ENCODE measurements at places on chromosomes 2 and 18.

DNA sequence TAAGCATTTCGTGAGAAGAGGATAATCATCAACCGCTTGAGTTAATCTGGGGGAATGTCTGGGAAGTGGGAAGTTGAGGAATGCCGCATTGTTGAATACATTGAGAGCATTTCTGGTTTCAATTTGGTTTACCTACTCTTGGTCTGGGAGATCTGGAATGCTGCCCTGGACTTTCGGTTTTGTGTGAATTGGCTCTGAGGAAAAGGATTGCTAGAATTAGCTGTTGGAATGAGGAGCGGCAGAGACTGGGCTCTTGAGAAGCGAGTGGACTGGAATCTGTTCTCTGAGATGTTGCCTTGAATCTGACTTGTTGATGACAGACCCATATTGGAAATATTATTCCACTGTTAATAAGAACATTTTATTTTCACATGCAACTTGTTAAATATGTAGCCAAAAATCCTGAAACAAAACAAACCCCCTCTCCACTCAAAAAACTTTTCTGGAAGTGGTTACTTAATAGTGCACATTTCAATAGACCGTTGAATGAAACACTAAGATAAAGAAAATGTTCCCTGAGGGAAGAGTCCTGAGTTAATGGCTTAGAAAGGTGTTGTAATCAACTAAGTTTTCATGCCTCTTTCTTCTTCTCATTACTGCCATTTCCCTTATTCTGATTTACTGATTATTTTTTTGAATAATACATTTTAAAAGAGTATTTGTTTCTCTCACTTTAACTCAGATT is 50.8 kb downstream of the PTPRM start:
- no peak for DNase-seq

DNA sequence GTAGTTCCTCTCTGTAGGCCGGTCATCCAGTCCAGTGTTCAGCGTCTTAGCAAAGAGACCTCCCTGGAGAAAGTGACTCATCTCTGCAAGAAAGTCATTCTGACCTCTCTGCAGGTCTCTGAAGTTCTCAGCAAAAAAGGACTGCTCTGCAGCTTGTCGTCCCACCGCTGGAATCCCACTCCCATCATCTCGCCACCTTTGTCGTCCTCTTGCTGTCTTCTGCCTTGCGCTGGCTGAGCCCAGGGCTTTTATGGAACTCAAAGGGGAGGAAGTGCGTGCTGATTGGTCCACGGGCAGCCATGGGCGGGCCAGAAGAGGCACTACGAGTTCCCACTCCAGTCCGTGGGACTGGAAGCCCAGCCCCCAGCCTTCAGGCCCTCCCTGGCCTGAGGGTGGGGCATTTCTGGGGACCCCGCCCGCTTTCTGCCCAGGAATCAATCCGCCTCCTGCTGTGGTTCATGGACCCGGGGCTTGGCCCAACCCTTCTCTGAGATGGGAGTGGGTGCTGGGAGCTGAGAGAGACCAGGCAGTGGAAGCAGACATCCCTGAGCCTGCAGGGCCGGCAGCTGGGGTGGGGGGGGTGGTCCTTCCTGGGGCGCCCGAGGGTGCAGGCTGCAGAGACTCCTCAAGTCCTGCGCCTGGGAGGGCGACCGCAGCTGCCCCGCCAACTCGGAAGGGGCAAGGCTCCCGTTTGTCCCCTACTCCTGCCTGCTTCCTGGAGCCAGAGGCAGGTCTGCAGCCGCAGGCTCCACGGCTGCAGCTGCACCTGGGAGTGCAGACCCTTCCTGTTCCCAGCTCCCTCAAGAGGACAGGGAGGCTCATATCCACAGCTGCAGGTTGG is 660.7 kb upstream of the RAB6C start:
- DNase-seq: no peak

- DNase-seq: no peak
These were observed 205.9 kb downstream of the PTGR3 start for GRCh38 chr18:75003039-75003438.

- no peak for DNase-seq
These were observed 852.3 kb upstream of the CRIM1 start for GRCh38 chr2:35503311-35503710.

DNA sequence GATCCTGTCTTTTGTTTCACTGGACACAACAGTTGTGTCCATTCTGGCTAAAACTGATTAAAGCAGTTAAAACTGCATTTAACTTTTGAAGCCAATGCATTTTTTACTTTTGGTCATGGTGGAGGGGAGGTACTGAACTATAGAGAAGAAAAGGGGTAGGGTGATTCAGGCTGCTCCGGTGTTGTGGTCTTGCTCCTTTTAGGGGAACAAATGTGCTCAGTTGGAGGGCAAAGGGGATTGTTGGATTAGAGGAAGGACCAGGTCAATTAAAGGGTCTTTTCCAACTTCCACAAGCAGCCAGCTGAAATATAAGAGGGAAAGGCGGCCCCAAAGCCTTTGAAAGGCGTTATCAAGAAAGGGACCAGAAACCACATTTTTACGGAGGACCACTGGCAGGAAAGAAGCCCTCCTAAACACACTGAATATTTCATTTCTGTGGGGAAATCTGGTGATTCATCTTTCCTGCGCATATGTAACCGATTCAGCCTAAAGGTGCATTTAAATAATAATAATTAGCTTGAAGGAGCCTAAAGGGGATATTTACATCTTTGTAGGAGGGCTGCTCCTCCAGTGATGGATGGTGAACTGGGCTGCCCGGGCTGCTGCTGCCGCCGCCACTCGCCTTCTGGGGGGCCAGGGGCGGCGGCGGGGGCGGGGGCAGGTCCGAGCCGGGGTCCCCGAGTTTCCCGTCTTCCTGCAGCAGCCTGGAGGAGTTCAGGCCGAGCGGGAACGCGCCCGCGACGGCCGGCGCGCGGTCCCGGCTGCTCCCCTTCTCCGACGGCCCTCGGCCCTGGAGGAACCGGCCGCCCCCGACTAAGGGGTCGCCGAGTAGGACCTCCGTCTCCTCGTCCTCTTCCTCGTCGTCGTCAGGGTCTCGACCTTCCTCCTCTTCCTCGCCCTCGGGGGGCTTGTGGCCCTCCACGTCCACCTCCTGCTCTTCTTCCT is 5.2 kb downstream of the SKOR2 start:
- DNase-seq: no peak

DNA sequence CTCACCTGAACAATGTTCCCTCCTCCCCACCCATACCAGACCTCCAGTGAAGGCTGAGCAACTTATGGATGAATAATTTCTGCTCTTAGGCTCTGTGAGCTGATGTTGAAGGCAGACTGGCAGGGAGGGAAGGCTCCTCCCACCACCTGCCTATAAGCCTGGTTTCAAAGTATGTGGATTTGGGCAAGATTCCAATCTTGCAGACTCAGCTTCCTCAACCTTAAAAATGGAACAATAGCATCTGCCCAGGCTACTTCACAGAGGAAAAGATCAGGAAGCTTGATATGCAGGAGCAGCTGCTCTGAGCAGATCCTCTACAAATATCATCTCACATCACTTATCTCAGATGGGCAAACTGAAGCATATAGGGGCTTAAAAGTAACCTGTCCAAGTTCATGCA is 112.2 kb downstream of the ZFP36L2 start:
- DNase-seq: no peak

DNA sequence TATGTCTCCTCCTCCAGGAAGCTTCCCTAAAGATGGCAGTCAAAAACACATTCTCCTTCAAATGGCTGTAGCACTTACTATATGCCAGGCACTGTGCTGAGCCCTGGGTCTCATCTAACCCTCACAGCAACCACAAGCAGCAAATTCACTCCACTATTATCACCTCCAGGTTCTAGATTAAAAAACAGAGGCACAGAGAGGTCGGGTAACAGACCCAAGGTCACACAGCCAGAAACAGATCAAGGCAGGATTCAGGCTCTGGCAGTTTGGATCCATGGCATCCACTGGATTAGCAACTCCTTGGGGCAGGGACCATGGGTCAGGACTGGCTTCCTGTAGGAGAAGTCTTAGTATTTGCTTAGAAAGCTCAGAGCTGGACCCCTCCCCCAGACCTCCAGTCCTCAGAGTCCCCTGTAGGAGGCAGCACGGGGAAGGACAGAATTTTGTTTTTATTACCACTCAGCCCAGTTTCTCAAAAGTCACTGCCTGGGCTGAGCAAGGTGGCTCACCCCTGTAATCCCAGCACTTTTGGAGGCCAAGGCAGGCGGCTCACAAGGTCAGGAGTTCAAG is 34.4 kb downstream of the ZFP36L2 start:
- DNase-seq: no peak

DNA sequence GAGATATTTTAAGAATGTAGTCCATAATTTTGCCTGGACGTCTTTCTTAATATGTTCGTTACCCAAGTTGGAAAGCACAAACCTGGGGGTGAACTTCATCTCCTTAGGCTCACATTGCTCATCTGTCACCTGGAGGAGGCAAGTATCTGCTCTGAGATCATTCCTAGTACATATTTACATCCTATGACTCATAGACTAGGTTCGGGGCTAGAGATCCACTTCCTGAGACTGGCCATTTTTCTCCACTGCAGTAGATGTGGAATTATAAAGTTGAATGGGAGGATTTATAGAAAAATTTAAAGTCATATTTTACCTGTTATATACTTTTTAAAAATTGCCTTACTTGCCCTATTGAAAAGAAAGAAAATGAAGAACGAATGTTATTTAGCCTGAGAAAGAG is 77.5 kb upstream of the PROKR1 start:
- DNase-seq: no peak

DNA sequence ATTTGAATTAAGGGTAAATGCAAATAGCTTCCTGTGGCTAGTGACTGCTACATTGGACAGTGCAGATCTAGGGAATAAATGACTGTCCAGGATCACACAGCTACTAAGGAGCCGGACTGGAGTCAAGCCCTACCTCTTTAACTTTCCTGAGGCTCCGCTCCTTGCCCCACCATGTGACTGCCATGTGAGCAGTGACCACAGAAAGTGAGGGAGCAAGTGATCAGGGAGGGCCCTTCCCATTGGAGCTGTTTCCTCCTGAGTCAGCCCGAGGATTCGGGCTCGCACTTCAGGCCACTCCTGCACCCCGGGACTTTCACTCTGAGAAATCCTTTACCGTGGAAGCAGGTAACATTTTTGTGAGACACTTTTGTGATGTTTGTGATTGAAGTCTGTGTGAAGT is 198.0 kb downstream of the ANKRD30B start:
- no peak for DNase-seq

DNA sequence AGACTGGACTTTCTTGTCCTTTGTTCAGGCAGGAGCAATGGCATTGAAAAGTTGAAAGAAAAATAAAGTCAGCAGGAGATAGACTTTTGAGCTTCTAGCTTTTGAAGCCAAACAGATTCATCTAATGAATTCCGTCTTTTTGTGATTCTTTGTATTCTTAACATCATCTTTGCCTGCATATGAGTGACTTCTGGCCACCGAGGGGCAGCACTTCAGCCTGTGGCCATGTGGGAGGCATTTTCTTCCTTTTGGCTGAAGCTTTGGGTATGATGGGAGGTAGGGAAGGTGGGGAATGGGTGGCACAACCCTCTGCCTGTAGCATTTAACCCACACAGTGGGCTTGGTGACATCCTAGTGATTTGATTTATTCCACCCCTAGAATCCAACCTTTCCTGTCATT is 220.6 kb downstream of the SETBP1 start:
- DNase-seq: no peak

- no peak for DNase-seq
These were observed 115.4 kb downstream of the MRO start for GRCh38 chr18:50704357-50704940.

DNA sequence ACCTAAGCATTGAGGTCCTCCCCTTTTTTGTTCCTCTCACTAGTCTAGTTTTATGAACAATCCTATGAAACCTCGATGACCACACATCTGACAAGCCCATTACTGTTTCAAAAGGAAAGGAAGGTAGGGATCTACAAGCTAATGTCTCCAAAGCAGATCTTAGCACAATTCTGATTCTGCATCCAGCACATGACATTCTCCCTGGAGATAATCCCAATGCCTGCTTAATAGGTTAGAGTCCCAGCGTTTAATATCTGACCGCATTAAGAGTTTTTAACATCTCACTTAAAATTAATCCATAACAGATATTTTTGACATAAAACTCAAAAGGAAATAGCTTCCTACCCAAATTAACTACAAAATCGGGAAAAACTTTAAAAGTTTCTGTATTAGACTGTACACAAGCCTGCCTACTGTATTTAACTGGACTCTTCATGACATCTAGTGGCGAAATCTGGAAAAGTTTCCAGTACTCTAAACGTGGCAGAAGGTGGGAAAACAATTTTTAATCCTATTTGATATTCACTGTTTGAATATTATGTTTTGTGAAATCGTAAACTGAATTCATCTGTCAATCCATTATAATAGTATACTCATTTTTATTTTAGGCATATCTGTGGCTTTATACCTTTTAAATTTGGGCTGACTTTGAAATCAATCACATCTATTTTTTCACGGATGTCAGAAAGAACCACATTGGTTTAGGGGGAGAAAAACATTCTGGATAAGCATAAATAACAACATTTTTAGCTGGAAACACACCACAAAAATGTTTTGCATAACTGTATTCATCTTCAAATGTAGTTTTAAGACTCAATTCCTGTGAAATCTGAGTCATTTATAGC is 62.4 kb downstream of the TXNL1 start:
- DNase-seq: no peak

GRCh38 chr2:83596592-83597282 is 862.3 kb downstream of the SUCLG1 start:
- DNase-seq: no peak

DNA sequence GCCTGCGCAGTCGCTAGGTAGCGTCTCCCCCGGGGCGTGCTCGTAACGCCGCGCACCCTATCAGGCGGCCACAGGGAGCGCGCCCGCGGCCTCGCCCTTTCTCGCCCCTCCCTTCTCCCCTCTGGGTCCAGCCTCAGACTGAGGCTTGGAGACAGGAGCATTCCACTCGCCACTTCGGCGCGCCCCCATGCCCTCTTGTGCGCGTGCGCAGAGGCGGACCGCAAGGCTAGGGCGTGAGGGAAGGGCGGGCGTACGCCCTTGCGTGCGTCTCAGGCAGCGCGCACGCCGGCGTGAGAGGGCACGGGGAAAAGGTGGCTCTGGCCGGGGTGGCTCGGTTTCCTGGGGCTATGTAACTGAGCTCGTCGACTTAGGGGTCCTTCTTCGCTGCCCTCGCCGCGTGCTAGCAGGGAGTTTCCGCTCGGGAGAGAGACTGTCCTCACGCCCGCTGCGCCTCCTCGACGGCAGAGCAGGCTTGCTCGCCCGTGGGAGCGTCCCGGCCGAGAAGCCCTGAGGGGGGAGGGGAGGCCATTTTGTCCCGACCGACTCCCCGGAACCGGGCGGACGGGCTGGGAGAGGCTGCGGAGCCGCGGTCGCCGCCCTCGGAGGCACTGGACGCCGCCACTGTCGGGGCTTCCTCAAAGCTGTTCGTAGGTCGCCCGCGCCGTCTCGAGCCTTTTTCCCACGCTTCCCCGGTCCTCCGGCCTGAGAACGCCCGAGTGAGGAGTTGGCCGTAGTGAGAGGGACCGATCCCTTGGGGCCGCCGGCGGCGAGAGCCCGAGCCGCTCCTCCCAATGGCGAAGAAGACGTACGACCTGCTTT is at the start of gene RAB10:
TSS of gene RAB10 (plus strand) at position 267 of the 819 bp plus-strand sequence. CDS start at position 792, 525 bp downstream.
- peak; percentile 99 for DNase-seq
